ENCODE measurements at places on chromosomes 1 and 21.

GRCh38 chr21:41684381-41685245 is 82.2 kb downstream of the RIPK4 start:
- no peak for DNase-seq

DNA sequence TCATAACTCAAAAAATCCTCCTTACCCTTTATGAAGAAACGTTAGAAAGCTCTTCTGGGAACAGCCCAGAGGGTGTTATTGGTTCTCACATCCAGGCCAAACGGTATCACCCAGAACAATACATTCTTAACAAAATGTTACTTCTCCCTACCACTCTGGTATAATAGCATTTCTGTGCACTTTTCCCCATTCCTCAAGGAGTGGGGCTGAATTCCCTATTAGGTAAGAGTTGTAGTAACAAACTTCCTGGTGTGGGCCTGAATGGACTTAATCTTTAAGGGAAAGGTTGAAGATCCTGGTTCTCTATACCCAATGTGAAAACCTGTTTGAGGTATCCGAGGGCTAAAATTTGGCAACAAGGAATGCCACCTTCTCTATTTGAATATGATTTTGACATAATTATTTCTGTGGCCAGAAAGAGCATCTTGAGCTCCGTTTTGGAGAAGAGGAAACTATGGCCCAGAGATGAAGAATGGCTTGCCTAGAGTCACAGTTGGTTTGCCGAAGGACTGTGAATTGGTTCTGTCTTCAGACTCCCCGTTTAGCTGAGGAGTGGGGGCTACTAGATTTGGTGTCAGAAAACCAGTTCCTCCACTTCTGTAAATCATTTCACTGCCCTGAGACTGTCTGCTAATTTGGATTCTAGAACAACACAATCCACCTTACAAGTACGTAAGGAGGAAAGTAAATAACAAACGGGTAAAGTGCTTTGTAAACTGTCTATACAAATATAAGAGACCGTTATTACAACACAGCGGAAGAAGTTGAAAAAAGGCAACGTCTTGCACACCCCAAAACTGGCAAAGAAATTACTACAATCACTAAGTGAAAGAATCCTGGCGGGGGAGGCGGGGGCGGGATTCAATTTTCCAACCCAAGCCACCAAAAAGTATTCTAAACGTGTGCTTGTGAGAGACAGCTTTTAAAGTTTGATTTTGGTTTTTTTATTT is 2.3 kb downstream of the ANP32E start:
- peak; percentile 52 for DNase-seq

DNA sequence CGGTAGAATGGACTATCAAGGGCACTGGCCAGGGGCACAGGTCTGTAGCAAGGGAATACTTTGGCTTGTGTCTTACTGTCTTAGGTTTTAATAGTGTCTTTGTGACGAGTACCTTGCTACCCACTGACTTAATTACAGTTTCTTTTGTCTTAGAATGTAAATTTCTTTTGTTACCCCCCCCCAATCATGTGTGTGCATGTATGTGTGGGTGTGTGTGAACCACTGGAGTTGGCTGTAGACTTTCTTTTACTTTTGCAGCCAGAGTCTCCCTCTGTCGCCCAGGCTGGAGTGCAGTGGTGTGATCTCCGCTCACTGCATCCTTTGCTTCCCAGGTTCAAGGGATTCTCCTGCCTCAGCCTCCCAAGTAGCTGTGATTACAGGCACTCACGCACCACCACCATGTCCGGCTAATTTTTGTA is 61.8 kb upstream of the CLDN14 start:
- DNase-seq = no peak

DNA sequence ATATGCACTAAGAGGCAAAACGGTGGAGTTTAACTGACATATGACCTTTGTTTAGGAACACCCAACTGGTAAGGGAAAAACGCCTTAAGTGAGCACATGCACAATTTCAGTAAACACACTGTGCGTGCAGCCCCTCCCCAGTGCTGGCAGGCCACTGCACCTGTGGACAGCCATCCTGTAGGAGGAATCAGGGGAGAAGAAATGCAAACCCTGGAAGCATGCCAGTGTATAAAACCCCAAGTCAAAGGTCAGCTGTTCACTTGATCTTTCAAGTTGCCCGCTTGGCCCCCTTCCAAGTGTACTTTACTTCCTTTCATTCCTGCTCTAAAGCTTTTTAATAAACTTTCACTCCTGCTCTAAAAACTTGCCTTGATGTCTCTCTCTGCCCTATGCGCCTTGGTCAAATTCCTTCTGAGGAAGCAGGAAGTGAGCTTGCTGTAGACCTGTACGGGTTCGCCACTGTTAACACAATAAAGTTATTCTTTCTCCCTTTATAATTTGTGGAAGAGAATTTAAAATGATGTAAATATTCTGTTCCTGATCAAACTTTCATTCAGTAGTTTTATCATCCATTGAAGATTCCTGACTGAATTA is 31.8 kb downstream of the USP25 start:
- no peak for DNase-seq

- no peak for DNase-seq
Measured at GRCh38 chr1:181181792-181182585, 93.5 kb downstream of the IER5 start.

DNA sequence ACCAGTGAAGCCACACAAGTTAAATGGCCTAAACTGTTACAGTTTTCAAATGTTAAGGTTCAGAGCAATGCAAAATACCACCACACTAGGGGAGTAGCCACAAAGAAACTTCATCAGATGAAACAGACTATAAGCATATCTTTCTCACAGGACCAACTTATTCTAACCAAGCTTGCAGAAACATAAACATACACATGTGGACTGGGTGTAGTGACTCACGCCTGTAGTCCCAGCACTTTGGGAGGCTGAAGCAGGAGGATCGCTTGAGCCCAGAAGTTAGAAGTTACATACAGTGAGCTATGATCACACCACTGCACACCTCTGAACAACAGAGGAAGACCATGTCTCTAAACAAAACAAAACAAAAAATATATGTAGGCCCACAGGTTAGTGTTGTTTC is 17.3 kb downstream of the WDR47 start:
- no peak for DNase-seq

DNA sequence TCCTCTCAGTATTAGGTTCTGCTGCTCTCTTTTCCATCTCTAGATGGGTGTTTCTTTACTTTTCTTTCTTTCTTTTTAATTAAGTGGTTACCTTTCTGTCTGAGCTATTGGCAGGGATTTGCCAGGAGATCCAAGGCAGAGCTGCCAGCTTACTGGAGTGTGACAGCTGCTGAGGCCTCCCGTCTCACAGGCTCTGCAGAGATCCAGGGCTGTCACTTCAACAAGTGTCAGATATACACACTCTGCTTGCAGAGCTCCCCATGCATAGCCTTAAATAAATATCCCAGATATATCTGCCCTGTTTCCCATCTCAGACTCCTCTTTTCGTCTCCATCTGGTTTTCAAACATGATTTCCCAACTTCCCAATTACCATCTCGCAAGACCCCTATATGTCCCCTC is 124.3 kb downstream of the NOS1AP start:
- DNase-seq = no peak

GRCh38 chr1:245671349-245671748 is 516.6 kb downstream of the KIF26B start:
- DNase-seq = no peak

DNA sequence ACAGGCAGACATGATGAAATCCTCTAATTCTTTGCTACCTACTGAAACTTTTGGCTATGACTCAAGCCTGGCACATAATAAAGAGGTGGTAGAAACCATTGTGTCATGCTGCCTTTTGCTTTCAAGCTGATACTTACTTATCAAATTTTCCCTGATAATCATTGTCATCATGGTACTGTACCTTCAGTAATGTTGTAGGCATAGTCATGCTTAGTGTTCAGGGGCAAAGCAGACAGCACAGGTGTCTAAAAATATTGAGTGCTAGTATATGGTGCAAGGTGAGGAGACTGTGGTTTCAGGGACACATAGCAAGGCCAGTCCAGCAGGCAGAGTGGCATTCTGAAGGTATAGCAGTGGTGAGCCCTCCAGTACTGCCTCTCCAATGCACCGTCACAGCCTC is 226.9 kb upstream of the DEPDC1 start:
- DNase-seq = no peak

GRCh38 chr1:43687301-43688108 is 19.8 kb upstream of the ST3GAL3 start:
- DNase-seq = no peak

GRCh38 chr1:212450331-212450881 is 17.7 kb downstream of the NENF start:
- no peak for DNase-seq

GRCh38 chr21:33893917-33894316 is 21.7 kb downstream of the ATP5PO start:
- no peak for DNase-seq

DNA sequence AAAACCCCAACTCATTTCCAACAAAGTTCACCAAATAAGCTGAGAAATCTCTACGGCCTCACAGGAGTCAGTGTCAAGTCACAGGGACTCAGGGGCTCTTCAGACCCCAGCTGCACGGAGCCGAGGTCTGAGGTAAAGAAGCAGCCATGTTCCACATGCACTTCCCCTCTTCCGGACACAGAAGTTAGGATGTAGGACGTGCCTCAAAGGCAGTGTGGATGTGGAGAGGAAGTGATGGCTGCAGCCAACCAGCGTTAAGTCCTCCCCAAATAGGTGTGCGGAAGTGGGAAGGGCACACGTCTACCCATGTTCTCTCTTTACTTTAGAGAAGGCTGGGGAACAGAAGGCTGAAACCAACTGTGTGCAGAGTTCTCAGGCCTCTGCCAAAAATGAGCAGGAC is 14.6 kb upstream of the NCF2 start:
- no peak for DNase-seq

DNA sequence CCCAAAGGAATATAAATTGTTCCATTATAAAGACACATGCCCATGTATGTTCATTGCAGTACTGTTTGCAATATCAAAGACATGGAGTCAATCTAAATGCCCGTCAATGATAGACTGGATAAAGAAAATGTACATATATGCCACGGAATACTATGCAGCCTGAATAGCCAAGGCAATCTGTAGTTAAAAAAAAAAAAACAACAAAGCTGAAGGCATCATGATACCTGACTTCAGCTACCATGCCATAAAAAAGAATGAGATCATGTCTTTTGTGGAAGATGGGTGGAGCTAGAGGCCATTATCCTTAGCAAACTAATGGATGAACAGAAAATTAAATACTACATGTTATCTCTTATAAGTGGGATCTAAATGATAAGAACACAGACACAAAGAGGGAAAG is 36.0 kb downstream of the GPR88 start:
- no peak for DNase-seq

- no peak for DNase-seq
Measured at GRCh38 chr1:113333056-113333455, 57.3 kb upstream of the MAGI3 start.

DNA sequence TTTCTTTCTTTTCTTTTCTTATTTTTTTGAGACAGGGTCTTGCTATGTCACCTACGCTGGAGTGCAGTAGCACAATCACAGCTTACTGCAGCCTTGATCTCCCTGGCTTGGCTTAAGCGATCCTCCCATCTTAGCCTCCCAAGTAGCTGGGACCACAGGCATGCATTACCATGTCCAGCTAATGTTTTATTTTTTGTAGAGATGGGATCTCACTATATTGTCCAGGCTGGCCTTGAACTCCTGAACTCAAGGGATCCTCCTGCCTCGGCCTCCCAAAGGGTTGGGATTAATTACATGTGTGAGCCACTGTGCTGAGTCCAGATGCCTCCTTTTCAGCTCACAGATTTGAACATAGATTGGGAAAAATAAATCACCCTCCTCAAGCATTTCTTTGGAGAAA is 95.7 kb downstream of the UROD start:
- no peak for DNase-seq

DNA sequence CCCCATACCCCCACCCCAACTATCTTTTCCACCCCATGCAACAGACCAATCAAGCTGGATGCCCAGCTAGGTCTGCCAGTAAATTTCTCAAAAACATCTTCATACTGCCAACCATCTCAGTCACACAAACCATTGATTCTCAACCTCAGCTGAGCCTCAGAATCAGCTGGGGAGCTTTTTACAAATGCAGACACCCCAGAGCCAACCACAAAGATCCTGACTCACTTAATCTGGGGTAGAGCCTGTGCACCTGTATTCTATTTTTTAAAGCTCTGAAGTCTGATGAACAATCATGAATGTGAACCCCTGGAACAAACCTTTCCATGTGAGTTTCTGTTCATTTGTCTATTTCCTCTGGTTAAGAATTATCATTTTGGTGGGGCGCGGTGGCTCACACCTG is 66.0 kb downstream of the ZNF281 start:
- no peak for DNase-seq

- DNase-seq = no peak
Measured at GRCh38 chr21:42147386-42148020, 71.4 kb upstream of the ABCG1 start.

- DNase-seq = no peak
Measured at GRCh38 chr1:156693848-156694689, 11.3 kb downstream of the CRABP2 start.

GRCh38 chr1:203555511-203556046 is 61.6 kb downstream of the OPTC start:
- no peak for DNase-seq

GRCh38 chr1:31416101-31416736 is 3.2 kb downstream of the SERINC2 start:
- peak; percentile 58 for DNase-seq

GRCh38 chr1:220873087-220873486 is 6.2 kb upstream of the HLX start:
- DNase-seq = no peak

DNA sequence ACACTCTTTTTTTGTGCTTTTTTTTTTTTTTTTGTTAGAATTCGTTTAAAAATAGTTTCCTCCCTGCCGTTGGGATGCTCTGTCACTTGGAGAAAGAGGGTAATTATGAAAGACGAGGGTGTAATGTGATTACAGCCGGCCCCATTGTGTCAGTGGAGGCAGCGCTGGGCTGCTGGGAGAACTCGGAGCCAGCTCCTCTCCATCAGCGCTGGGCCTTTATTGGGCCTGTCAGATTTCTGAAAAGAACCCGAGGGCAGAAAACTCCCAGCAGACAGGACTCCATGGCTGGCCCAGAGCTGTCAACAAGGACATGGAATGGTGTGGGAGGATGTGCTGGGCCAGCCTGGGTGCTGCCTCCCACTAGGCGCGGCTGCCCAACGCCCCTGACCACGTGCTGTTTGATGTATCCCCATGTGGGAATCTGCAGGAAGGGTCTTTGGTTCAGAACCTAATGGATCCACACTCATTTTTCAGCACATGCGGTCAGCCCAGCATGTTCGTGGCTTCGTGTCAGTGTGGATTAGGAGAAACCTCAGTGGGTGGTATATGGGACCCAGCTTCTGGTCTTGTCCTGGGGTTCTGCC is 222.6 kb upstream of the KIAA0040 start:
- no peak for DNase-seq

- DNase-seq = no peak
Measured at GRCh38 chr1:63845346-63845745, 71.5 kb downstream of the ROR1 start.

Measured in LNCaP clone FGC (cell line).